RWPE1 (cell line): ENCODE measurements at places on chromosomes 2 and 18.

DNA sequence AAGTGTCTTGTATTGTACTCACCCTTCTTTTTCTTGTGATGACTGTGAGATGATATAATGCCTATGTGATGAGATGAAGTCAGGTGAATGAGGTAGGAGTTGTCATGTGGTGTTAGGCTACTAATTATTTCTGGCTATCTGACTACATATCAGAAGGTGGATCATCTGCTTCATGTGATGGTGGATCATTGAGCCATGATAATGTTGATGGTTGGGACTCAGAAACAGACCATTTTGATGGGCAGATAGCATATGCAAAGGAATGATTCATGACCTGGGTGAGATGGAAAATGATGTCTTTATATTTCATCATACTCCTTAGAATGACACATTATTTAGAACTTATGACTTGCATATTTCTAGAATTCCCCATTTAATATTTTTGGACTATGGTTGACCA lies 19.5 kb downstream of the ANKRD30B start:
- no peak for DNase-seq

DNA sequence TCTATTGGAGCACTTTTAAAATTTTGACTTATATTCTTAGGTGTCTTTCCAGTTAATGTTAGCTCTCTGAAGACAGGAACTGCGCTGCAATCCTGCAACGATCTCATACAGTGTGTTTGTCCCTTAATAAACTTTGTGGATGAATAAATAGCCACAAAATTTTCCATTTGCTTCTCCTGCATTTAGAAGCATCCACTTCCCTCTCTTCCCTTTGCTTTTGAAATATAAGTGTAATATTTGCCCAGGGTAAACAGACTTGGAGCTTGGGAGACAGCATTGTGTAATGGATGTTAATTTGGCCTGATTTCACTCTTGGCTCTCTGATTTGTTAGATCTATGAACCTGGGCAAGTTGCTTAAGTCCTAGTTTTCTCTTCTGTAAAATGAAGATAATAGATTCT lies 58.2 kb upstream of the CD28 start:
- DNase-seq, result no peak

DNA sequence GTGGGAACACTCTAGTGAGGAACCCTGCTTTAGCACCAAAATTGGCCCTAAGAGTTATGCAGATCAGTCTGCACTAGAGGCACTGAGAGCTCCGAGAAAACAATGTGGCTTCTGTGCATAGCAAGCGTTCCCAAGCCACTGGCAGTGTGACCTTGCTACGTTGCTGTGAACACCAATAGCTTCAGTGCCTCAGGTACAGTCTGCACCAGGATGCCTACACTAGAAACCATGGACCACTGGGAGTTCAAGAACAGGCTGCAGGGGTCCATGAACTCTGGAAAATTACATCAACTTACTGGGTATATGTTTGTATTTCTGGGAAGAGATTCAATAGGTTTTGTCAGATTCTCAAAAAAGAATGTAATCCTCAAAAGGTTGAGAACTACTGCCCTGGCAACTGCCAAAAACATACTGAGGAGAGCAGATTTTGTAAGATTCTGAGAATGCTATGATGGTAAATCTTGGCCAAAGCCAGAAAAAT lies 18.3 kb upstream of the SP3 start:
- no peak for DNase-seq

DNA sequence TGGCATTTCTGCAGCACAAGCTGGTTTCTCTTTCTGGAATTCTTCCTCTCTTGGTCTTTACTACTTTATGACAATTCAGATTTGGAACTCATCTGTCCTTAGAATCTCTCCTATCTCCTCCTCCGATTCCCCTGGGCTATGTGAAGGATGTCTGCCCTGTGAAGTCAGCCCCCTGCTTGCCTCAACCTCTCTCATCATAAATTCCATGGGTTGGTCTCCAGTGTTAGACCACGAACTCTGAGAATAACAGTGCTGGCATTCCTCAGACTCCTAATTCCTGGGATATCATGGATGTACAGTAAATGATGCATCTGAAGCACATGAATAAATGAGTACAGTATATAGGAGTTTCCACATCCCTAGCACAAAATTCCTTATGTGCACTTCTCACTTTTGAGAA lies 21.0 kb upstream of the CYRIA start:
- no peak for DNase-seq

DNA sequence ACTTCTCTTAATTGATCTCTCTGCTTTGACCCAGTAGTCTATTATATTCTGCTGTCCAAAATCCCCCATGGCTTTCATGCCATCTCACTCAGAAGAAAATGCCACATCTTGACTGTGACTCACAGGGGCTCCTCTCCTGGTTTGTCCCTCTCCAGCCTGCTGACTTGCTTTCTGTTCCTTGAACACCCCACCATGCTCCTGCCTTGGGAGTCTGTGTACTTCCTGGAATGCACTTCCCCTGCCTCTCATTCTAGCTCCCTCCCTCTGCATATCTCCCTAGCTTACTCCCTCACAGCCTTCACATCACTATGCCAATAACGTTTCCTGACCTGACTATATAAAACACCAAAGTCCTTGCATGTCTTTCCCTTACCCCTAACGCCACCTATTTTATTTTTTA lies 167.2 kb downstream of the TRIB2 start:
- no peak for DNase-seq

GRCh38 chr2:99880148-99880963 lies 262.0 kb downstream of the AFF3 start:
- peak; percentile 80 for DNase-seq

DNA sequence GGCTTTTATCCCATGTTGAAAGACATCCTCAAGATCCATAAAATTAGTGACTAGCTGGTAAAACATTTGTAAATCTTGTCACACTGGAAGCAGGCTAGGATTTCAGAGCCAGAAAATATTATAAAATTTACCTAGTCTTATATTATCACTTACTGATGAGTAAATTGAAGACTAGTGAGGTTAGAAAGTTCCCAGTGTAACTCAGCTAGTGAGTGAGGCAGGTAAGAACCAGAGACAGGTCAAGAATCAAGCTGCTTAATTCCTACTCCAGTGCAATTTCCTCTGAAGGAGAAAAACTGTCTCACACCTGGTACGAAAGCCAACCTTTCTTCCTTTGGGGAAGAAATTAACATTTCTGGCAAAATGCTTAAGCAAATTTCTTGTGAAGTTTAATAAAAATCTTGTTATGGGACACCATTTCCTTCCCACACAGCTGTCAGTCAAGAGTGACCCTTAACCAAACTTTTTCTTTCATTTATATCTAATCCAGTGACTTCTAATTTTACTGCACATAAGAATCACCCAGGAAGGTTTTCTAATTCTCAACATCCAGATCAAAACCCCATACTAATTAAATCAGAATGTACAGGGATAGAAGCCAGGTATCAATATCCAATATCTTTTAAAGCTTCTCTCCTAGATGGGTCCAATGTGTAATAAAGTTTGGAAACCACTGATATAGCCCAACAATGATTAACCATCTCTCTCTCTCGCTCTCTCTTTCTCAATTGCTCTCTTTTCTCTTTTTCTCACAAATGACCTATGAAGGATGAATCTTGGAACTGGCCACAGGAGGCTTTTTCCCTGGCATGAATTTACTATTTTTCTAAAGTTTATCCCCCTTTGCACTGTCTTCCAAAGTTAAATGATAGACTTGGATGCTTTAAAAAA lies 264.3 kb upstream of the SLC39A10 start:
- DNase-seq, result no peak

DNA sequence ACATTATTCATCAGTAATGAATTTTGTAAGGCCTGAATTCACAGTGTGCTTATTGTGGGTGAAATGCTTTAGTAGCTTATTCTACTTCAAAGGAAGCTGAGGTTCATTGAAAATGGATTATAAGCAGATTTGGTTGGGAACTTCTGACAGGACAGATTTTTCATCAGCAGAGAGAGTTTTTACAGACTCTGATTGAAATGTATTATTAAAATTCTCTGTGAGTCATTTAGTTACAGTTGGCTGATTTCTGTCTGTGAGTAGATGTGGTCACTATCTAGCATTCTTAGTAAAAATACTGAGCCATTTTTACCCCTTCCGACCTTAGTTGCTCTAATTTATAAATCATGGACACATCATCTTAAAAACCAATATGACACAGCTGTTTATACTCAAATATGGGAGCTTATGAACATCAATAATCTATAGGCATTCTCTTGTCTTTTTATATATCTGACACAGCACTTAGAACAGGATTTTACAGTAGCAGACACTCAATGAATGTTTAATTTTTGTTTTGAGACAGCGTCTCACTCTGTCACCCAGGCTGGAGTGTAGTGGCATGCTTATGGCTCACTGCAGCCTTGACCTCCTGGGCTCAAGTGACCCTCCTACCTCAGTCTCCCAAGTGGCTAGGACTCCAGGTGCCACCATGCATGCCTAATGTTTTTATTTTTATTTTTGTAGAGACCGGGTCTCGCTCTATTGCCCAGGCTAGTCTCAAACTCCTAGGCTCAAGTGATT lies 239.6 kb downstream of the BABAM2 start:
- DNase-seq, result no peak

- no peak for DNase-seq
Measured at GRCh38 chr18:9285604-9286003, 49.0 kb upstream of the TWSG1 start.

DNA sequence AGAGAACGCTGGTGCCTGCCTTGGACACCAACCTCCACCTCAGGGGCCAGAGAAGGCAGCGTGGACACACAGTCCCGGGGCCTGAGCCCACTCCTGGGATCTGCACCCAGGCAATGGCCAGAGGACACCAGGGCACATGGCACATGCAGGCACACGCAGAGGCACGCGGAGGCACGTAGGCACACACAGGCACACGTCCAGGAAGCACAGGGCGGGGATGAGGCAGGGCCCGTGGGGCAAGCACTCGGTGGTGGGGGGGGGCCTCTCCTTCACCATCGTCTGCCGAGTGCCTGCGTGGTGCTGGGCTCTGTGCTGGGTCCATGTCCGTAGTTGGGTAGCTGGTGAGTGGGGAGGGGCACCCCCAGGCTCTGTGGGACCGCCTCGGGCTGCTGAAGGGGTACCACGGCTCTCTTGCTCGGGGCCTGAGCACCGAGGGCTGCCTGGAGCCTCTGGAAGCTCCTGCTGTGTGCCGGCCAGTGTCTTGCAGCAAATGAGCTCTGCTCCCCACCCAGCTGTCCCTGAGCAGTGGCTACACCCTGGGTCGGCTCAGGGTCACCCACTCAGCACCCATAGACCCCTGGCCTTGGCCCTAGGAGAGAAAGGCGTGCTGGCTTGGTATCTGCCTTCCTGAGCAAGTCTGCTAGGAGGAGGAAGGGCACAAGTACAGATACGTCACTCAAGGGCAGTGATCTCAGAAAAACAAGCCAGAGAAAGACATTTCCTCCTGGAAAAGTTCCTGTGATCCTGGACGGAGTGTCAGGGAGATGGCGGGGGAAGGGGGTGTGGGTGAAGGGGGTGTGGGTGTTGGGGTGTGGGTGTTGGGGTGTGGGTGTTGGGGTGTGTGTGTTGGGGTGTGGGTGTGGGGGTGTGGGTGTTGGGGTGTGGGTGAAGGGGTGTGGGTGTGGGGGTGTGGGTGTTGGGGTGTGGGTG lies 26.4 kb downstream of the RTP5 start:
- DNase-seq, result peak; percentile 13

DNA sequence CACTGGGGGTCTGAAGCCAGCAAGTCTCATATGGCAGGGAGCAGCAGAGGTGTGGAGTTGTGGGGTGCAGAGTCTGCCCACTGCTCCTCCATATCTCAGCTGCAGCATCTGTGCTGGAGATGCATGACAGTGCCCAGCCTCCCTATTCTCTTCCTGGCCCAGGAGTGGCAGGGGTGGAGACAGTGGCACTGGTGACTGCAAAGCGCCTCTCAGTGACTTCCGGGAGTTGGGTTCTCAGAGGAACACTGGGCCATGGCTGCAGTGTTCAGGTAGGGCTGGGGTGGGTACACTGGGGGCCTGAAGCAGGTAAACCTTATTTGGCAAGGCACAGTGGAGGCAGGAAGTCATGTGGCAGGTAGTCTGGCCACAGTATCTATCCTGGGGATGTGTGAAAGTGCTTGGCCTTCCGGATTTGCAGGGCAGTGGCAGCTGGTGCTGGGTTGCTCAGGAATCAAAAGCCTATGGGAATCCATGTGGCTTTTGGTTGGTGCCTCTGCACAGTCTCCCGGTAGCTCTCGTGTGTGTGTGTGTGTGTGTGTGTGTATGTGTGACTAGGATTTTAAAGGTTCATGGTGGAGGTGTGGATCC lies 60.3 kb upstream of the THUMPD2 start:
- DNase-seq, result no peak

- no peak for DNase-seq
Measured at GRCh38 chr18:12960395-12960794, 12.6 kb downstream of the SEH1L start.

GRCh38 chr2:171814883-171815282 lies 79.2 kb downstream of the SLC25A12 start:
- no peak for DNase-seq

DNA sequence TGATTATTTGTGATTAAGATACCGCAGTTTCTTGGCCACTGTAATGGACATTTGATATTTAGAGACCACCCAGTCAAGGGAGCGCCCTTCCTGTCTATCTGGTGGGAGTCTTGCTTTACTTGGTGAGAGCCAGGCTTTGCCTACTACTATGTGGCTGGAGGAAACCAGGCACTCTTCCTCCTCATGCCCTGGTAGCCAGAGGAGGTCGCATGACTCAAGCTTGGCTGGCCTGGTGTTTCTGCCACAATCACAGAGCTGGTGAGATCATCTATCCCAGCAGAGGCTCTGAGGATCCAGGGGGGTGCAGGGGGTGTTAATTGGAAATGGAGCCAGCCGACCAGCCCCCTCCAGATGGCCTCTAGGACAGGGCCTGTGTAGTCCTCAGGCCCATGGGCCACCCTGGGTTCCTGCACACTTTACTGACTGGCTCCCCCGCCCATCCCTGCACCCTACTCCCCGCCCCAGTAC lies 46.8 kb upstream of the BIN1 start:
- DNase-seq, result peak; percentile 56

- no peak for DNase-seq
Measured at GRCh38 chr2:232479341-232480200, 8.1 kb downstream of the ECEL1 start.

DNA sequence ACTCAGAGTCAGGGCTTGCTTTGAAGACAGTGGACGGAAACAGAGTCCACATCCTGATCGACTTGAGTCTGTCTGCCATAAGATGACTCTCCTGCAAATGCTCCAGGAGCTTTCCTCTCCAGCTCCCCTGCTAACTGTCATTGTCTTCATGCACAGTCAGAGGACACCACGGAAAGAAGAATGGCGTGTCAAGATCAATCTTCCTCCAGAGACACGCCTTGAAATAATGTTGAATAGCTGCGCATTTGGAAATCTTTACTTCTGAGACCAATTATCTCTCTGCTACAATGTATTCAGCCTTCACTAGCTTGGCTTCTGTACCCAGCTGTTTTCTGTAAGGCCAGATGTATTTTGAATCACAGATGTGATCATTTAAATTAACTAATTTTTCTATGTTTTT lies 457.2 kb downstream of the CDH2 start:
- no peak for DNase-seq

GRCh38 chr18:67428805-67429204 lies 87.7 kb downstream of the DSEL start:
- no peak for DNase-seq

GRCh38 chr2:136628490-136628889 lies 136.9 kb upstream of the THSD7B start:
- DNase-seq, result no peak
